ENCODE measurements at places on chromosomes 12 and 14. TPM values are rescaled to one million over a fixed set of nuclear protein-coding genes. Genes with fewer than 3 reads are reported as not detected.

GRCh38 chr14:68842298-68842697 is 49.4 kb upstream of the ZFP36L1 start:
- DNase-seq: no peak

- no peak for DNase-seq
These were observed 82.6 kb downstream of the CCDC92 start for GRCh38 chr12:123889848-123890535.

DNA sequence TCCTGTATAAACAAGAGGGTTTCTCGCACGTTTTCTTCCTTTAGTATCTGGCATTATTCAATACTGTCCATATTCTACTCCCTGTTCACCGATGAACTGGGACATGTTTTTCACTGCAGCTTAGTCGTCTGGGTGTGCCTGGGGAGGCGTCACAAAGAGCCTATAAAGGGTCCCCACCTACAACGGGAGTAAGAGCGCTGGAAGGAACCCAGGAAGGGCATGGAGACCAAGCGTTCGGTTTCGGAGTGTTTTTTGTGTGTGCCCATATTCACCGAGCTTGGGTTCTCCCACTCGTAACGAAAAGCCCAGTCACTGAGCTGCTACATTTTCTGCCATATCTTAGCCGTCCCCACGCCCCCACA is 592 bp upstream of the USP15 start:
- DNase-seq: no peak

The ZNF605 gene
- polyA plus RNA-seq: not detected

- DNase-seq: no peak
These were observed 353.2 kb downstream of the BCAT1 start for GRCh38 chr12:24595652-24596235.

GRCh38 chr12:2813214-2814185 is 1.0 kb downstream of the ITFG2 start:
- DNase-seq: peak; percentile 22

DNA sequence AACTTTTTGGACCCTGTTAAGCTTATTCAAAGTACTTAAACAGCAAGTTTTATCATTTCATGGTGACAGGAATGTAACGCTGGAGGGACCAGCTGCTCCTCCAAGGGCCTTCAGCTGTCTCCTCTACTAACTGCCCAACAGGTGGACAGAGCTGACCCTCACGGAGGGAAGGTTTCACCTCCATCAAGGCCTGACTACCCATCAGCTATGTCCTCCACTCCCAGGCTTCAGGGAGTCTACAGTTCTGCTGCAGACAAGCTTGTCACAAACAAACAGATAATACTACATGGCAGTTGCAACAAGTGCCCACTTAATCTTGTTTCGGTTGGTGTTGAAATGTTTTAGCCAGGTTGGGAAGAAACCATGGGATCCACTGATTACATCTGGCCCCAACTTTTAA is 175.1 kb downstream of the TTC7B start:
- no peak for DNase-seq

DNA sequence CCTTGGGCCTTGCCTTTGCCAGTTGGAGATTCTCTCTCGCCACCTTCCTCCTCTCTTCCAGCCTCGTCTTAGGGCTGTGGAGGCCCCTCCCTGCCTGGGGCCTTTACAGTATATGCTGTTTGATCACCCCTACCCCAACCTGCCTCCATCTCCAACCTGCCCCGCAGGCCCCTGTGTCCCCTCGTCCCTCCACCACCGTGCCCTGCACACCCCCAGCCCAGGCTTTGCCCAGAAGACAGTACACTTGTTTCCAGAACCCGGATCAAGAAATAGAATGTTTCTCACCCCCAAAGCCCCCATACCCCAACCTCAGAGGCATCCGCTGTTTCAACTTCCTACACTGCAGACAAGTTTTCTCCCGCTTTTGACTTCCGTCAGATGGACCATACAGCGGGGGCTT is 202.3 kb upstream of the C14orf180 start:
- DNase-seq: no peak

DNA sequence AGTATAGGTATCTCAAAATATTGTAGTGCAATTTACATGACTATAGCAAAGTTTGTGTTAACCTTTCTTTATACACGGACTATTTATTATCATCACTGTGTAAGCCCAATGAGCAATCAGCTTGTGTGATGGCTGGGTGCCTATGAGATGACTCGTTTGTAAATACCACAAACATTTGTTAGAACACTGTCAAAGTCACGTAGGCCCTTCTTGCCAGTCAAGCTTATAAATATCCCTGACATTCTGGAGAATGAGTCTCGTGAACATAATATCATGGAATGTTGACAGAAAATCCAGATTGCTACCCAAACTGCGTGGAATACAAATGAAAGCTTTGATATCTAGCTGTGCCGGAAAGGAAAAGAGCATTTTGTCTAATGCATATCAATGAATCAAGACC is 648.3 kb upstream of the MDGA2 start:
- DNase-seq: no peak

DNA sequence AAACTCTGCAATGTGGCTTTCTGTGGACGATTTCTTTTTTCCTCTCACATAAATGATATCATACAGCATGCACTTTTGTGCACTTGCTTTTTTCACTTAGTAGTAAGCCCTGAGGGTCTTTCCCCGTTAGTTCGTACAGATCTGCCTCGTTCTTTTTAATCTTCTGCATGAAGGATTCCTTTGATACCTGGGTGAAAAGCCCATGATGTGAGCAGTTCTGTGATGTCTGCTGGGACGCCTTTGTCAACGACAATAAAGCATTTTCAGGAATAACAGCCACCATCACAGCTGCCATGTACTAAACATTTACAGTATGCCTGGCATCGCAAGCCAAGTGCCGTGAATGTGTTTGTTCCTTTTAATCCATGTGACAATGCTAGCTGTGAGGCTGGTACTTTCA is 99.2 kb downstream of the KSR2 start:
- no peak for DNase-seq

DNA sequence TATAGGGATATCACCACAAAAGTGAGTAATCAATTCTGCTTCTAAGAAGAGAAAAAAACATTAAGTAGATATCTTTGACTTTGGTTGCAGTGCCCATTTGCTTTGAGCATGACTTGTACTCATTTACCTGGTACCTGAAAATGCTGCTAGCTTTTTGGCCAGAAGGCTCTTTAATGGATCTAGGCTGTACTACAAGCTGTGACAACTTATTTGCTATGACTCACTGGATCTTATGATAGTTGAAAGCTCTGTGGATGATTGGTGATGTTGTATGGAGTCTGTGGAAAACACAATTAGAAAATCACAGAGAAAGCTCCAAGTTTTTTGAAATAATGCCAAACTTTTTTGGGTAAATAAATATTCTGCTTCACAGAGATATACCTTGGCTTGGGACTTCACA is 960.9 kb upstream of the FBXO33 start:
- DNase-seq: no peak

The PLA2G1B gene
- polyA plus RNA-seq: 0.76 TPM

The CLMN gene
- polyA plus RNA-seq: 0.09 TPM

GRCh38 chr12:11650286-11651281 is 1.1 kb downstream of the ETV6 start:
- peak; percentile 26 for DNase-seq

- no peak for DNase-seq
These were observed 207.3 kb downstream of the TTC7B start for GRCh38 chr14:90608929-90609341.

The B4GALNT1 gene
- polyA plus RNA-seq: not detected

- no peak for DNase-seq
These were observed 11.5 kb downstream of the RIMBP2 start for GRCh38 chr12:130704606-130705005.

- DNase-seq: no peak
These were observed 67.2 kb upstream of the FAM181A start for GRCh38 chr14:93859957-93860356.

- DNase-seq: no peak
These were observed 868 bp downstream of the SPATA7 start for GRCh38 chr14:88386256-88386794.

GRCh38 chr12:13376610-13377373 is 180.3 kb downstream of the EMP1 start:
- no peak for DNase-seq

The MGP gene
- not detected for polyA plus RNA-seq

GRCh38 chr12:41576925-41577324 is 388.8 kb downstream of the PDZRN4 start:
- no peak for DNase-seq

- peak; percentile 82 for DNase-seq
These were observed 516 bp downstream of the PCBP2 start for GRCh38 chr12:53452159-53453077.

The SOX5 gene
- not detected for polyA plus RNA-seq

DNA sequence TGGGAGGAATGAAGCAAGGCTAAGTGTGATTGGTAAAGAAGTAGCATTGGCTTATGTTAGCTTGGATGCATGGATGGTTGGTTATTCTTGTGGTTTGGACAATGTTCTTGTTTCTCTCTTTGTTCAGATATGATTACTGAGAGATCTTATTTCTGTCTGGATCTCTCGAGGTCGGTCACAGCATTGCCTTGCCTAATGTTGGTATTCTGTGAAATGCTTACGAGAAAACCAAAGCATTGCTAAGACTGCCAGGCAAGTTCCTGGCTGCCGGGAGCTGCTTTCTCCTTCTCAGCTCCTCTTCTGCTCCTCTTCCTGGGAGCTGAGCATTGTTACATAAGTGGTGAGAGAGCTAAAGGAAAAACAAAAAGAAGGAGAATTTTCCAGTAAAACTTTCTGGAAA is 7.4 kb upstream of the RND1 start:
- DNase-seq: no peak

DNA sequence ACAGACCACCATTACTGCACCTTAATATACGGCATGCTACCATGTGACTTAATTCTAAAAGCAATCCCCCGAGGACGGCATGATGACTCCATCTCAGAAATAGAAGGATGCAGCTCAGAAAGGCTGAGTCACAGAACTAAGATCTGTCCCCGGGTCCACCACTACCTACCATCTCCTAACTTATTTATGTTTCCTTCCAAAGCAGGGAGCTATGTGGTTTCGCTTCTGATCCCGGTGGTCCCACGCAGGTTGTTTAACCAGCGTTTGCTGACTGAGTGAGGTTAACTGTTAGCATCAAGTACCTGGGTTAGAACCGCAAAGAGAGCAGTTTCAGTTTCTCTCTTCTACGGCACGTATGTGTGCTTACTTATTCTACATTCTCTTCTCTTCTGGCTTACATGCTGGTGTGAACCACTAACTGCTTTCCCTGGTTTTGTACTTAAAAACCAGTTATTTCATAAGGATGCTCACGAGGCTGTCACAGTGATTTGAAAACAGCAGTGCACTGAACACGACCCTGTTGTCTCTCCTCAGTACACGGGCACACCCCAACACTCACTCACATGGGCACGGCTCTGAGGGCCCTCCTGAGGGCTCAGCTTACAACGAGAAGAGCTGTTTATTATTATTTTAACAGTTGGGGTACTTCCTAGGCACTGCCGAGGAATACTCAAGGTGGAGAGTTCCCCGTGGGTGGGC is 66.7 kb downstream of the CCDC88C start:
- DNase-seq: peak; percentile 76

DNA sequence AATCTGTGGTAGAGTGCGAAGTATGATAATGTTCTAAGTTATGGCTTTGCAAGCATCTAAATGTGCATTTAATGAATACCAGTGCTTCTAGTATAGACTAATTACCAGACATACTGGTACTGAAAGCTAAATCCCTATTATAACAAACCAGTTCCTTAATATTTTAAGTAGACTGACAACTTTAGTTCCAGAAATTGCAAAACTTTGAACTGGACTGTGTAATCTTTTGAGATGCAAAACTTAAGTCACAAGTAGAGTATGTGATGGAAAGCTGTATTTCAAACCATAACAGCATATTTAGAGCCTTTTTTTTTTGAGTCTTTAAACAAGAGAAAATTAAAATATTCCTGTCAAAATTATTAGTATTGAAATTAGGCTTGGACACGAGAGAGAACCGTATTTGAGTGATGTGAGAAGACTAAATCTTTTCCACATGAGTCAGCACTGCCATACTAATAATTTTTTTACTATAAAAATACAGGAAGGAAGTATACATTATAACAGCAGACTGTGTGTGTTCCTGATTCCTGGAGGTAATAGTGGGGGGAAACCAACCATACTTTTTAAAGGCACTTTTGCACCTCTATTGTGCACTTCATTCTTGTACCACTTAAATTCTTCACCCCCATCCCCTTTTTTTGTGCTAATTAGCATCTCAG is 45.5 kb downstream of the PPM1A start:
- DNase-seq: no peak

The MEG3 gene
- not detected for polyA plus RNA-seq

DNA sequence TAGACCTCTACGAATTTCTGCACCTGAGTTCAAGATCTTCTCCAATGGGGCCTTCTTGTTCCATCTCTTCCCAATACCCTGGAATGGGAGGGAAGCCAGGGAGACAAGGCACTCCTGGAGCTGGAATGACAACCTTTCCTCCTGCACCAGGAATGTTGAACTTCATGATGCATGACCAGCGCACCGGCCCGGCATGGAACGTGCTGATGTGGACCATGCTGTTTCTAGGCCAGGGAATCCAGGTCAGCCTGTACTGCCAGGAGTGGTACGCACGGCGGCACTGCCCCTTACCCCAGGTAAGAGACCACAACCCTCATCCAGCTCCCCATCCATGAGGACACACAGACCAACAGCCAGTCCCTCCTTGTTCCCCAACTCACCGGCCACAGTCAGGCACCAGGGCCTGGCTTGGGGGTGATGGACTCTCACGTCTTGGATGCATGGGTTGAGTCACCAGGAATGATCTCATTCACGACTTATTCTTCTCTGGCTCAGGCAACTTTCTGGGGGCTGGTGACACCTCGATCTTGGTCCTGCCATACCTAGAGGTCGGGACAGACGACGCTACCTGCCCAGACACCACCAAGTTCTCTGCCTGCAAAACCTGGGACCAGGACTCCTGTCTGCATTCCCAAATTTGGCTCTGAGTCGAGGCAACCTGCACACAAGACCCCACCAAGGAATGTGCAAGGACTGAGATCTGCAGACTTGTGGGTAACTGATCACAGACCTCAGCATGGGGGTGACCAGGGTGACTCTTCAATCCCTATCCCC is 20.5 kb downstream of the SOAT2 start:
- no peak for DNase-seq

DNA sequence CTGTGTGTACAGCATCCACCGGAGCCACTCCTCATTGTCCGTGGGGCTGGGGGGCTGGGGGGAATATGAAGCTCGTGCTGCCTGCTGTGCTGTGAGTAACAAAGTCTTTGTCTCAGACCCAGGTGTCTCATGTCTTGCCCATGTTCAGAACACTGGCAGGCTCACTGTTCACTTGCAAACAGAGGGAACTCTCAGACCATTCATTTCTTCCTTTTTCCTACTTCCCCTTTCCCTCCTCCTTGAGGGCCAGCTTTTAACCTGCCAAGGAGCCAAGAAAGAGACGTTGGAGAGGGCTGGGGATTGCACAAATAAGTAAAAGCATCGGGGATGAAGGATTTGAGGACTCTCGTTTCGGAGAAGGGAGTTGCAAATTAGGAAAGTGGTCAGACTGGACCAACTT is 21.6 kb downstream of the GPR132 start:
- no peak for DNase-seq

The DICER1 gene
- polyA plus RNA-seq: 7.0 TPM

The SERPINA10 gene
- polyA plus RNA-seq: not detected

- DNase-seq: peak; percentile 88
These were observed 39.4 kb downstream of the SH2B3 start for GRCh38 chr12:111444925-111445725.

The ASIC1 gene
- not detected for polyA plus RNA-seq
